ENCODE measurements at places on chromosomes 11 and 22.
A peak's percentile ranks its signal among the peaks of the same experiment; 100 is the strongest.

DNA sequence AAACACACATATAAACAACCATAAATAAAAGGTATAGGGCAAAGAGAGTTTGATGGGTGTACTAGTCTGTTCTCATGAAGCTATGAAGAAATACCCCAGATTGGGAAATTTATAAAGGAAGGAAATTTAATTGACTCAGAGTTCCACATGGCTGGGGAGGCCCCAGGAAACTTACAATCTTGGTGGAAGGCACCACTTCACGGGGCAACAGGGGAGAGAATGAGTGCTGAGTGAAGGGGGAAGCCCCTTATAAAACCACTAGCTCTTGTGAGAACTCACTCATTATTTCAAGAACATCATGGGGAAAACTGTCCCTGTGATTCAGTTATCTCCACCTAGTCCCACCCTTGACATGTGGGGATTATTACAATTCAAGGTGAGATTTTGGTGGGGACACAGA lies 385.9 kb upstream of the ANO5 start:
- no peak for DNase-seq

- DNase-seq: no peak
Measured at GRCh38 chr22:41823797-41824196, 9.1 kb upstream of the SREBF2 start.

DNA sequence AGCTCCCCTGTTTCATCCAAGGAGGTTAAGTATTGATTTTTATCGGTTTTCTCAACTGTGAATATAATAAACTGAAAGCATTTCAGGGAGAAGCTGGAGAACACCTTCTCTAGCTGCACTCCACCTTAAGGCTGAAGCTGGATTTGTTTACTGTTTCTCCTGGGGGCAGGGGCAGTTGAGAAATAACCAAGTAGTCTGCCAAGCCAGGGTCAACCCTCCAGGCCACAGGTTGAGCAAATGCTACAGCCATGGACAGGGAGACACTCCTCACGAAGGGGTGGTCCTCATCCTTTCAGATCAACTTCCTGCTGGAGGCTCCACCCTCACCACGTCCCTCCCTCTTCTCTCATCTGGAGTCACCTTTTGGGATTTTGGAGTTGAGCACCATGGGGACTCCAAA lies at the start of gene TTC36:
TSS of gene TTC36 (plus strand) at position 366 of the 400 bp plus-strand sequence. CDS start at position 387, 21 bp downstream.
- DNase-seq: no peak

- DNase-seq: no peak
Measured at GRCh38 chr11:116454951-116455350, 317.8 kb downstream of the BUD13 start.

DNA sequence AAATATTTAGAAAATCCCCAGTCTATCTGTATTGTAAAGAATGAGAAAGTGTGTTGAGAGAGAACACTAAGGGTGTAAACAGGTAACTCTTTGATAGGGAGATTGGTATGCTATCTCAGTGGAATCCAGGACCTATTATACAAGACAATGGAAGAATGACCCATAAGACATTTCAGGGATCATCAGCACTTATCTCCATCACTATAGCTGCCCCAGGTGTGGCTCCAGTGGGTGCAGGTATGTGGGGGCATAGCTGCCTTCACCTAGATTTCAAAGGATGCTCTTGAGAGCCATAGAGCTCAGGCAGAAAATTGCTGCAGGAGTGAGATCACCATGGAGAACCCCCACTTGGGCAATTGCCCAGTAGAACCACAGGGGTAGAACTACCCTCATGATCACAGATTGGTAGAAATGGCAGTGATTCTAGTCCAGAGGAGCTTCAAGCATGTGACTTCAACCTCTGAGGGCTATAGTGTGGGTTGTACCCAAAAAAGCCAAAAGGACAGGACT lies 252.3 kb upstream of the TBCEL start:
- no peak for DNase-seq

GRCh38 chr11:125072218-125072960 lies 9.3 kb downstream of the SLC37A2 start:
- no peak for DNase-seq

DNA sequence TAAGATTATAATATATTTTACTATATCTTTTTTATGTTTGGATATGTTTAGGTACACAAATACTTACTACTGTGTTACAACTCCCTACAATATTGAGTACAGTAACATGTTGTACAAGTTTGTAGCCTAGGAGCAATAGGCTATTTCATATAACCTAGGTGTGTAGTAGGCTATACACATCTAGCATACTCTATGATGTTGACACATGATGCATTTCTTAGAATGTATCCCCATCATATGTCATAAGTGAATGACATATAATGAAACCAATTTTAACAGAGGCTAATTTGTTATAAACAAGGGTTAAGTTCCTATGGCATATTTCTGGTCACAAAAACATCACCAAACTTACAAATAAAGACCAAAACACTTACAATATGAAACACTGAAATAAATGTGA lies 86.5 kb upstream of the RRM1 start:
- DNase-seq: no peak

GRCh38 chr11:6472934-6473333 lies 807 bp downstream of the TRIM3 start:
- no peak for DNase-seq

- DNase-seq: no peak
Measured at GRCh38 chr11:119782006-119782738, 53.2 kb upstream of the NECTIN1 start.

DNA sequence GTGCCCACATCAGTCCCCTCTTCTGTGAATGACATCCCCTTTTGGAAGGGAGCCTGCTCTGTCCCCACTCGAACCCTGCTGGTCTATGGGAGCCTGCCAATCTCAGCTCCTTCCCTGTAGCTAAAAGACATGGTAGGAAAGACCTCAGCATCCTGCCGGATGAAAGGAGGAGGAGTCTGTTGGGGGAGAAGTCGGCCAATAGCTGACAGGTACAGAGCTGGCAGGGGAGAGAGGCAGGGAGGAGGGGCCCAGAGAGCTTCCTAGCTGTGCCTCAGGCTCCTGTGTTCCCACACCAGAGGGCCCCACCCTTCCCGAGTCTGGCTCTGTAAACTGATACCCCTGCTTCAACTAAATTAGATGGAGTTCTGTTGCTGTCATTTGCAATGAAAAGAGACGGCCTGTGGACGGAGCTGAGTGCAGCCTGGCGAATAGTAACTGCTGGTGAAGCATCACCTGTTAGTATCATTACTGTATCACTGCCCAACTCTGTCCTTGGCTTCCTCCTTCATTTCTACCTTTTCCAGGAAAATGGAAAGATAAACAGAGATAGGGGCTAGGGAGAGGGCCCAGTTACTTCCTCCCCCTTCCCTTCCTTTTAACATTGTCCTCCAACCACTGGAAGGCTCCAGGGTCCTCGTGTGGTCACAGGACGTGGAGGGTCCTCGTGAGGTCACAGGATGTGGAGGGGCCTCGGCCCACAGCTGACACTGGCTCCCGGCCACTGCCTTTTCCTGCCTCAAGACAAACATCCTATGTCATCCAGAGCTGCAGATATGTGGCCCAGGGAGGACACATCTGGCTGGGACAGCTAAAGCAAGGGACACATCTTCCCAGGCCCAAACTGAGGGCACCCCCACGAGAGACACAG lies 15.1 kb downstream of the FXYD6 start:
- DNase-seq: peak; percentile 99

DNA sequence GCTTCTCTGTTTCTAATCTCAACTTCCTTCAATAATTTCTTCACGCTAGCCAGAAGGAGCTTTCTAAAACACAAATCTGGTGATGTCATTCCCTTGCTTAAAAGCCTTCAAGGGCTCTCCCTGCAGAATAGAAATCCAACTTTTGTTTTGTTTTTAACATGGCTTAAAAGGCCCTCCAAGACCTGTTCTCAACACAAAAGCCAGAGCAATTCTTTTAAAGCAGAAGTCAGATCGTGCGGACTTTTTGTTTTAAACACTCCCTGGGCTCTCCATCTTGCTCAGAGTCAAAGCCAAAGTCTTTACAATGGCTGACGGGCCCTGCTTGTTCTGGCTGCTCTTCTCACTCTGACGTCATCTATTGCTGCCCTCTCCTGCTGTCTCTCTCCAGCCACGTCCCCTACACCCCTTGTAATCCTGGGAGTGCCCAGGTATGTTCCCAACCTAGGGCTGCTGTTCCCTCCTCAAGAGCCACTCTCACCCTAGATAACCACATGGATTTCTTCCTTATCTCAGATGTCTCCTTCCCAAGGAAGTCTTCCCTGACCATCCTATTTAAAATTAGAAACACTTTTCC lies 22.5 kb downstream of the TECTA start:
- no peak for DNase-seq

DNA sequence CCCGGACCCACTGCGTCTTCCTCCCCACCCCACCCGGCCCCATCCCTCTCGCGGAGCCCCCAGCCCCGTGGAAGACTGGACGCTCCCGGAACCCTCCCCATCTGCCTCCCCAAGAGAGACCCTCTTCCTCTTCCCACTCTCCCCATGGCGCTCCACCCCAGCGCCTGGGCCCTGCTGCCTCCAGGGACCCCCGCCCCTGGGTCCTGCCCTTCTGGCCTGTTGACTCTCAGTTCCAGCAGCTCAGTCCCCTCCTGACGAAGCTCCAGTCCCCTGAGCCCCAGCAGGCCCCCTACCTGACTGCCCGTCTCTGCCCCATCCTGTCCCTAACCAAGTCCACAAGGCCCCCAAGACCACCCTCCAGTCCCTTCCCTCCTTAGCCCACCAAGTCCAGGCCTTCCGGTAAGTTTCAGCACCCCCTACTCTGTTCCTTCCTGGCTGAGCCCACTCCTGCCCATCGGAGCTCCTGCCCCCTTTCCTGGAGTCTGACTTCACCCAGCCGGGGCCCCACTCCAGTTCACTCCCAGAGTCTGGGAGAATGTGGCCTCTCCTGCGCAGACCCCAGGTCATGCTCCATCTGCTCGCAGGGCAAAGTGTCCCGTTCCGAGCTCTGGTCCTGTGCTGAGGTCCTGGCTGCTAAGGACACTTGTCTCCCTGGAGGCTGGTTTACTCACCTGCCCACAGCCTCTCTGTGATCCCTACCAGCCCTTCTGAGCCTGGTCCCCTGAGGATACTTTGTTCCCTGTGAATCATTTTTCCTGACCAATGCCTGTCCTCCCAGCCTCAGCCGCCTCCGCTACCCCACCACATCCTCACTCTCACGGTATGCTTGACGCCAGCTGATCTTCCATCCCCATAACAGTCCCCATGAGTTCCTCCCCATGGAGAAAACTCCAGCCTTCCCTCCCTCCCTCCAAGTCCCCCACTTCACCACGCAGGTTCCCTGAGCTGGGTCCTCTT lies 722 bp downstream of the IFITM10 start:
- DNase-seq: no peak

DNA sequence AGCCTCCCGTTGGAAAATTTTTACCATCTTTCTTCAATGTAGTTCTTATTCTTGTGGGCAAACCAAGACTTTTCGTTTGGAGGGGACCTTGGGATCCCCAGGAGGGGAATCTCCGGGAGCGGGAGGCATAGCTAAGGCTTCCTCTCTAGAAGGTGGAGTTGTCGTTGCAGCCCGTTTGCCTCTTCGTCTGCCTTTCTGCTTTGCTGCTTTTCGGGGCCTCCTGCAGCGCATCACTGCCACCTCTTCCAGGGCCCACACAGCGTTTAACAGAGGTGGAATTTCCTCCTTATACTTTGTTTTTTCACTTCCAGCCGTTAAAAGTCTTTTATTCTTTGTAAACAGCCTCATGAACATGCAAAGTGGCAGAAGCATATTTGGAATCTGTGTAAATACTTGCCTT lies 3.5 kb upstream of the IFITM3 start:
- DNase-seq: peak; percentile 38

DNA sequence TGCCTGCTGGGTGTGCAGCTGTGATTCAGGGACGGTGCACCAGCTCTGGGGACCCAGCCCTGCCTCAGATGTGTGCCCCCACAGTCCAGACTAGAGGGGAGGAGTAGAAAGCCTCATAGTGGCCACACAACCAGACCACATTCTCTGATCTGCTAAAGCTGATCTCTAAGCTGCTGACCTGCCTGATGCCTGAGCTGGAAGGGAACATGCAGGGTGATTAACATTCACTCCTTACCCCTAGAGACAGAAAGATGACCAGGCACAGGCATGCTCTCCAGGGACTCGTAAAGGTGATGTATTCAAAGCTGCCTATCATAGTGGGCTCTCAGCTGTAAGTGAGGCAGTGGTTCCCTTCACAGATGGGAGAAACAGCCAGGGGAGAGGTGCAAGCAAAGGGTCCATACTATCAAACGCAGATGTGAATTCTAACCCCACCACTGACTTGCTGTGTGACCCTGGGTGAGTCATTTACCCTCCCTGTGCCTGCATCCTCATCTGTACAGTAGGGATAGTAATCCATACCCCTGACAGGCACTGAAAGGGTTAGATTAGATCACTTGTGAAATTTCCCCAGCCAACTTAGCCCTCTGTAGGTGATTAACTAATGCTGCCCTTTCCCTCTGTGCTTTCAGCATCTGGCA lies 29.0 kb upstream of the LRRC32 start:
- DNase-seq: peak; percentile 59

GRCh38 chr11:3130269-3131071 lies 34.6 kb downstream of the OSBPL5 start:
- DNase-seq: peak; percentile 4

DNA sequence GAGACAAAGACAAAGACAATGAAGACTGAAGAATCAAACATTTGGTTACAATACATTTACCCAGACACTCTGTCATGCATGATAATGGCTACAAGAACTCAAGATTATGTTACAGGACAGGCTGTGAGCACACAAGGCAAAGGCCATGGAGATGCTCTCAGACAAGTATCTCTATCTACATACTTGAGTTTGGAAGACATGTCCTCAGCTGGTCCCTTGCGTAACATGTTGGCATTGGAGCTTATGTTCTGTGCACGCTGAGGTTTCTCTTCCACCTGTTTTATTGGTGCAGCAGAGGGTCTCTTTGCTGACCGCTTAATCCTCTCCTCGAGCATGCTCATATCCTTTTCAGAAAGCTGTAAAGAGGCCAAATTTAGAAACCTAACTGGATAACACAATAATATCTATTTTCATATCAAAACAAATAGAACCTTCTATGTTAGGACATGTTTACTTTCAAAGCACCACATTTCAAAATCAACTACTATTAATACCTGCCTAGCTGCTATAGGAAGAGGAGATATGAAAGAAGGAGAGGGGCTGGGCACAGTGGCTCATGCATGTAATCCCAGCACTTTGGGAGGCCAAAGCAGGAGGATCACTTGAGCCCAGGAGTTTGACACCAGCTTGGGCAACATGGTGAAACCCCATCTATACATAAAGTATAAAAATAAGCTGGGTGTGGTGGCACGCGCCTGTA lies 41.6 kb downstream of the F2 start:
- no peak for DNase-seq

- no peak for DNase-seq
Measured at GRCh38 chr22:36470994-36471331, 10.5 kb downstream of the TXN2 start.

GRCh38 chr11:33952805-33953204 lies 60.9 kb upstream of the LMO2 start:
- peak; percentile 42 for DNase-seq

- no peak for DNase-seq
Measured at GRCh38 chr11:12778240-12778905, 104.2 kb downstream of the TEAD1 start.

- DNase-seq: no peak
Measured at GRCh38 chr22:30640361-30640760, 4.8 kb downstream of the SLC35E4 start.
